ENCODE measurements at places on chromosomes 16 and 17. TPM values are rescaled to one million over a fixed set of nuclear protein-coding genes. Genes with fewer than 3 reads are reported as not detected.

The TMEM92 gene
- not detected for polyA plus RNA-seq

The OR2C1 gene
- polyA plus RNA-seq: not detected

The SCNN1B gene
- polyA plus RNA-seq: 62.9 TPM

The SLC12A3 gene
- polyA plus RNA-seq: 277 TPM

- no peak for DNase-seq
Observed at GRCh38 chr16:11306997-11307638, 26.0 kb upstream of the PRM1 start.

GRCh38 chr17:59505610-59506276 lies 59.7 kb upstream of the DHX40 start:
- no peak for DNase-seq

- DNase-seq: no peak
Observed at GRCh38 chr17:77729587-77729986, 228.9 kb upstream of the TNRC6C start.

DNA sequence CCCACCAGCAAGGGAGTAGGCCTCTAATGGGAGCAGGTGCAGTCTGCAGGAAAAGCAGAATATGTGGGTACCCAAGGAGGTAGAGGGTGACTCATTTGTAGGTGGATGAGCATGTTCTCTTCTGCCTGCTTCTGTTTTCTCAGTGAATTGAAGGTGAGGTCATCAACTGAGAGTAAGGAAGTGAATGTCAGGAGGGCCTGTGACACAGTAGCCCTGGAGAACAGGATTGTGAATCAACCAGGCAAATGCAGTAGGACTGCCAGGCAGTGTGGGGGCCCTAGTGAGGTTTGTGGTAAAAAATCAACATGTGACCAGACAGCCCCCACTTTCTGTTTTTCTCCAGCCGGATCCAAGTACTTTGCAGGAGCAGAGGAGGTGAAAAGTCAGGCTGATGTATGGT lies 150.5 kb upstream of the SOX9 start:
- DNase-seq: no peak

DNA sequence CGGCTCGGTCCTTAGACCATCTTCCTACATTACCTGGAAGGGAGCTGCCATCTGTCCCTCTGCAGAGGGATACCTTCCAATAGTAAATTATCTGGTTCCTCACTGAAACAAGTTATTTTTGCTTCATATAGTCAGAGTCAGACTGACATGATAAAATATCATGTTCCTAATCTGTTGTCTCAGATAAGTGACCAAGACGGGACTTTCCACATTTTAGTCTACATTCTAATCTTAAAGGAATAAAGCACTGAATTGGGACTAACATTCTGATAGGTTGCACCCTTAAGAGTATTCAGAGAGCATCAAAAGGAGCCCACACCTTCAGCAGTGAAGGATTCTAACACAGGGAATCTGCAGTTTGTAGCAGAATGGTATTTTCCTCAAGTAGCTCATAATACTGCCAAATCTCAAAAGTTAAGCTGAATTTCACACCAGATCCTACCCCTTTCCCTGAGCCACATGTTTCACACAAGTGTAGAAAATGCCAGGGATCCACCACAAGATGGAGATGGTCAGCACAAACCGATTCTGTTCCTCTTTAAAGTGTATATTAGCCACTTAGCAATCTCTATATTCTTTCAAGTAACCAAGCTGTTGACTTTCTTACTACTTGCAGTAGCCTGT lies 13.4 kb downstream of the GINS2 start:
- no peak for DNase-seq

DNA sequence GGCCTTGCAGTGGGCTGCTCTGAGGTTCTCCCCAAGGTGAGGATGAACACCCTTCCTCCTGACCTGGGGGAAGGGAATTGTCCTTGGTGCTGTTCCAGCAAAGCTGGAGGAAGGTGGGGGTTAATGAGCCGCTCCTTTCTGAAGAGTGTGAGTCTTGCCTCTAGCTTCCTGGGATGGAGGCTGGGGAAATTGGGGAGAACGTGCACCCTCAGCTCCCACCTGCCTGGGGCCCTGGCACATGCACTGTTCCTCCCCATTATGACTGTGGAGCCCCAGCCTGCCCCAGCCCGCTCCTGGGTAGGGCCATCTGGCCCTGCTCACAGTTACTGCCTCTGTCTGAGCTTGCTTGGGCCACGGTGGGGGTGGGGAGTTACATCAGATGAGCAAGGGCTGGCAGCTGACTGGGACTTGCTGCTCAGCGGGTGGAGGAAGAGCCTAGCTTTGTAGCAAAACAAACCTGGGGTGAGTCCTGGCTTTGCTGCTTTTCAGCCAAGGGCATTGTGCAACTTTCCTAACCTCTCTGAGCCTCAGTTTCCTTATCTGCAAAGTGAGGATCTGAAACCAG lies 11.1 kb downstream of the TNS4 start:
- DNase-seq: peak; percentile 89

DNA sequence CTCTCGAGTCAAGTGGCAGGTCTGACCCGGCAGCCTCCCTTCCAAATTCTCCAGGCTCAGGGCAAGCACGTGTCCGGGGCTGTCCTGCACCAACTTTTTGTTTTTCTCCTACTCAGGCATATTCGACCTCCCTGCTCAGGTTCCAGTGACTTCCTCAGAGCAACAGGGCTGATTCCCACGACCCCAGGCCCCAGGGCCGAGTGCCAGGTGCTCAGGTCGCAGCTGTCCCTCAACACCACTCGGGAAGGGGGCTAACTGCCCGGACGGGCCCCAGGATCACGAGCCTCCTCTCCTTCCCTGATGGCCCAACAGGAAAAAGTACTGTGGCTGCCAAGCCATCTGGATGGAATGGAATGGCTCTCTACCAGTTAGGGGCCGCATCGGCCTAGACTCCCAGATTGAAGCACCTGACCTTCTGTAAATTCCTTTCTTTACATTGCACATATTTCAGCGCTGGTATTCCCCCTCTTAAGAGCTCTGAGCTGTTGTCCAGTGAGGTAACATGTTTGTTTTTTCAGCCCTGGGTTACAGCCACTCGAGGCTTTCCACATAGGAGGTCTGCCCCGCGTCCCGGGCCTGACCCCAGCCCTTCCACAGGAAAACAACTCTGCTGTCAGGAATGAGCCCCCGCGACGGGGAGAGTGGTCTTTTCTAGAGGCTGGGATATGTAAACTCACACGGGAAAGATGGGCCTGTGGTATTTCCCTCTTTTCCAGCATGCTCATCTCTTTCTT lies 25.0 kb downstream of the NXN start:
- DNase-seq: peak; percentile 69

DNA sequence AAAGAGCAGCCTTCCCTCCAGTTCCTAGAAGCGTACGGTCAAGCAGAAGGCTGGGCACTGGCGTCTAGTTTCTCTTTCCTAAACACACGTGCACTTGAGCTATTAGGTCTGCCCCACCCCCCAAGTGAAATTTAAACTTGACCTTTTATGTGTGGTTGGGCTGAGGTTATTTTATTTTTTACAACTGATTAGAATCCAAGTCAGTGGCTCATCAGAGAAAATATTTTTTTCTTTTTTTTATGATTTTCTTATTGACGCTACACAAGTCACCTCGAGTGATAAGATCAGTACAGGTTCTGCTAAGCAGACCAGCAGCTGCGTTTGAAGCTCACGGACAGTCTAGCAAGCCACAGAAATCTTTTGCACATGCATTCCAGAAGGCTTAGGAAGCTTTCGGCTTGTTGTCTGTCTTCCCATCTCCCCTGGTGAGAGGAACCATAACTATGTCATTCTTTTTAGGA lies 95.1 kb downstream of the ZFHX3 start:
- DNase-seq: no peak

DNA sequence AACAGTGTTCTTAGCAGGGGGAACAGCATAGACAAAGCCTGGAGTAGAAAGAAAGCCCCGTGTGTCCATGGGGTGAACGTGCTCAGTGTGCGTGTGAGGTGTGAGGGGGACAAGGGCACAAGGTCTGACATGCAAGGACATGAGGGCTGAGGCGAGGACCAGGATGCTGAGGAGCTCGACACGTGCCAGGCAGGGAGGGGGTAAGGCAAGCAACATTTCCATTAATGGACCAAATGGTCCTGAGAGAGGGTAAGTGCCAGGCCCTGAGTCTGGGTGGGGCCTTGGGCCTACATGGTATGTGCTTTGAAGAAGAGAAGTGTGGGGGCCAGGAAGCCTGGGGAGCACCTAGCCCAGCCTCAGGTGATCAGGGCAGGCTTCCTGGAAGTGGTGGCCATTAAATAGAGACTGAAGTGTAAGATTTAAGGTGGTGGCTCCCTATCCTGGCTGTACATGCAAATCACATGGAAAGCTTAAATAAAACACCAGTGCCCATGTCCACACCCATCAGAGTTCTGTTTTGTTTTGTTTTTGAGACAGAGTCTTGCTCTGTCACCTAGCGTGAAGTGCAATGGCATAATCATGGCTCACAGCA lies 29.3 kb downstream of the ADCY7 start:
- DNase-seq: no peak
